ENCODE measurements at places on chromosomes 5 and 9. TPM values are rescaled to one million over a fixed set of nuclear protein-coding genes. Genes with fewer than 3 reads are reported as not detected.

The WNT8A gene
- not detected for total RNA-seq

The ANAPC2 gene
- 57.2 TPM for total RNA-seq

The CTNND2 gene
- total RNA-seq = 0.79 TPM

The F2RL1 gene
- total RNA-seq = 51.9 TPM

The ANGPTL2 gene
- 12.4 TPM for total RNA-seq

The SLC34A1 gene
- 0.91 TPM for total RNA-seq

The WWC1 gene
- total RNA-seq = 174 TPM

The CCDC180 gene
- total RNA-seq = 8.8 TPM

The FBXW2 gene
- 67.8 TPM for total RNA-seq

The OR1Q1 gene
- total RNA-seq = not detected

The GOLGA2 gene
- 79.7 TPM for total RNA-seq

The EXOSC2 gene
- 26.4 TPM for total RNA-seq

The IL31RA gene
- total RNA-seq = 0.44 TPM

The NMUR2 gene
- not detected for total RNA-seq

The MARCOL gene
- not detected for total RNA-seq

The GABRB2 gene
- 4.4 TPM for total RNA-seq

The HAVCR2 gene
- total RNA-seq = 14.6 TPM

The FOXI1 gene
- total RNA-seq = 5.1 TPM

The CNTFR gene
- total RNA-seq = 3.7 TPM

The CDH18 gene
- not detected for total RNA-seq

The CYSRT1 gene
- total RNA-seq = 0.94 TPM

The TEX48 gene
- not detected for total RNA-seq

The MTAP gene
- 42.4 TPM for total RNA-seq

The CARTPT gene
- not detected for total RNA-seq

The FBP1 gene
- 27.3 TPM for total RNA-seq

The RXFP3 gene
- total RNA-seq = not detected

The NUTM2F gene
- total RNA-seq = not detected

The TNFSF8 gene
- total RNA-seq = 5.0 TPM

The OBP2A gene
- not detected for total RNA-seq

The FPGS gene
- total RNA-seq = 77.2 TPM

The KIF12 gene
- 202 TPM for total RNA-seq

The PCDHB14 gene
- total RNA-seq = 6.2 TPM

The SLC1A1 gene
- total RNA-seq = 19.0 TPM

The BAAT gene
- total RNA-seq = 0.09 TPM

The GPR151 gene
- not detected for total RNA-seq

The RIGI gene
- 13.1 TPM for total RNA-seq

The CD14 gene
- total RNA-seq = 68.8 TPM

The GZMA gene
- total RNA-seq = 6.1 TPM

The CARD6 gene
- total RNA-seq = 17.9 TPM

The PCDHB15 gene
- 6.0 TPM for total RNA-seq

The CBY3 gene
- not detected for total RNA-seq

The GMCL2 gene
- not detected for total RNA-seq

The SLU7 gene
- 56.9 TPM for total RNA-seq

The DNAH5 gene
- 16.4 TPM for total RNA-seq

The C6 gene
- total RNA-seq = 46.2 TPM

The ROR2 gene
- 5.7 TPM for total RNA-seq

All from kidney (tissue), 22 donors.